ENCODE measurements at places on chromosomes 2 and 18.

GRCh38 chr2:50783111-50783510 lies 248.8 kb downstream of the NRXN1 start:
- no peaks in the 10 kb centered on the region for H3K36me3 ChIP-seq
- DNase-seq = no peak
- no peak overlapping the region for H3K27ac ChIP-seq
- H3K4me3 ChIP-seq = no peak overlapping the region
- H3K4me1 ChIP-seq = no peaks in the 10 kb centered on the region

DNA sequence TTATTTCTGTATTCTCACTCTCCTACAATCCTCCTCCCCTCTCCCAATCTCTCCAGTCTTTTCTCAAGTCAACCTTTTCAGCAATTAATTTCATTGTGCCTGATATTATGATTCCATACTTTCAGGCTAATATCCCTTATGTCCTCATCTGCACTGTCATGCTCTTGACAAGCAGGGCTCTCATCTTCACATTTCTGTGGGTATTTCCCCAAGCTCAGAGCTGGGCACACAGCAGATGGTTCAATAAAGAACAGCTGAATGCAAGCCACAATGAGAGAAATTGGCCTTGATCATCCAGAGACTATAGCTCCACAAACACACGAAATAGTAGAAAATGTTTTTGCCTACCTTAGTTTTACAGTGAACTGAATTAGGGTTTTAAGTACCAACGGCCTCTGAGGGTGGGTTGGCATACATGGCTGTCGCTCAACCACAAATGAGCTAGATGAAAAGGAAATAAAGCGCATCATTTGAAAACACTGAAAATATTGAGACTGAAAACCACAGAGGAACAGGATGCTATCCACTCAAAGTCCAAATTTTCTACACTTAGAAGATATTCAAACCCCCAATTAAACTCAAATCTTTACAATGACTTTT lies 47.5 kb upstream of the STAT1 start:
- no peak overlapping the region for H3K27ac ChIP-seq
- H3K4me3 ChIP-seq = no peak overlapping the region
- no peaks in the 10 kb centered on the region for H3K36me3 ChIP-seq

GRCh38 chr2:2642906-2643890 lies 312.1 kb upstream of the MYT1L start:
- no peaks in the 10 kb centered on the region for H3K36me3 ChIP-seq
- DNase-seq = no peak
- H3K27me3 ChIP-seq = no peaks in the 10 kb centered on the region
- H3K4me3 ChIP-seq = no peak overlapping the region
- no peak overlapping the region for H3K27ac ChIP-seq

DNA sequence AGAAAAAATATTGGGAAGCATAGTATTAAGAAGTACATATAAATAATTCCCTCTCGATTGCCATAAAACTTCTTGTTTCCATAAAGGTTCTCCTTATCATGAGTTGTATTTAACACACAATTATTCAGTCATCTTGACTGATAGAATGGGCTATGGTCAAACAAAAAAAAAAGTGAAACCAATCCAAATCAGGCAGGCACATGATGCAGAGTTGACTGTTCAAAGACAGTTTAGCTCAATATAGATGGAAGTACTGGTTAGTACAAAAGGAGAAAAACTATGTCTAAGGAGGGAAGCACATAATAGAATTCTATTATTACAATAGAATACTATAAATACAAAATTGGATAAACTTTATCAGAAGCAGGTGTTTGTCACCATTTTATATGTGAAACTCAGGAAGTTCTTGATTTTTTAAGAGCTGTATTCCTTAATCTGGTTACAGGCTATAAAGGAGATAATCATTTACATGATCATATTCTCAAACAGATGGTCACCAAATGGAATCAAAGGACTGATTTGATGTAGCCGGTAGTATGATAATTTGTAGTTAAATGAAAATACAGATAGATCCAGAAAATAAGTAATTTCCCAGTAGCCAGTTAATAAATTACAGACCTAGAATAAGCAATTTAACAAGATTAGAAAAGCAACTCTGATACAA lies 18.2 kb upstream of the CALCRL start:
- peaks cover 12% of the 10 kb centered on the region for H3K36me3 ChIP-seq
- DNase-seq = no peak
- H3K27ac ChIP-seq = no peak overlapping the region
- H3K27me3 ChIP-seq = no peaks in the 10 kb centered on the region
- no peak overlapping the region for H3K4me3 ChIP-seq
- H3K4me1 ChIP-seq = no peaks in the 10 kb centered on the region

GRCh38 chr2:218745160-218745558 lies 34.5 kb downstream of the TTLL4 start:
- no peak overlapping the region for H3K27ac ChIP-seq
- H3K4me3 ChIP-seq = no peak overlapping the region
- no peaks in the 10 kb centered on the region for H3K27me3 ChIP-seq
- no peaks in the 10 kb centered on the region for H3K4me1 ChIP-seq
- DNase-seq = no peak

DNA sequence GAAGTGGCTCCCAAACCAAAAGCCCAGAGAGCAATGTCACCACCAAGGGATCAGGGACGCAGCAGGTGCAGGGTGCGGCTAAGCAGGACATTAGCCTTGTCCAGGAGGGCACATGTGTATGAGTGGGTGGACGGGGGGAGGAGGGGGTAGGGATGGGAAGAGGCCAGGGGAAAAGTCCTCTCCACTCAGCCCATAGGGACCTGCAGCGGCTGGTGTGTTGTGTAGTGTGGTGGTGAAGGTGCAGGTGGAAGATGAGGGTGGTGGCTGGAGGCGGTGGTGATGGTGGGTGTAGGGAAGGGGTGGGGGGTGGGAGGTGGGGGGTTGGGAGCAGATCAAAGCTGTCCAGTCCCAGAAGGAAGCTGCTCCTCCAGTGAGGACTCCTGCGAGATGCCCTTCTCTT lies 3.7 kb downstream of the C2orf81 start:
- no peak overlapping the region for H3K27ac ChIP-seq
- DNase-seq = no peak
- H3K4me1 ChIP-seq = peaks cover 15% of the 10 kb centered on the region
- H3K4me3 ChIP-seq = no peak overlapping the region
- no peaks in the 10 kb centered on the region for H3K36me3 ChIP-seq
- H3K27me3 ChIP-seq = peaks cover 41% of the 10 kb centered on the region

GRCh38 chr2:25929789-25930473 lies 51.6 kb upstream of the ASXL2 start:
- no peaks in the 10 kb centered on the region for H3K4me1 ChIP-seq
- no peaks in the 10 kb centered on the region for H3K27me3 ChIP-seq
- no peak overlapping the region for H3K27ac ChIP-seq
- H3K36me3 ChIP-seq = peaks cover 18% of the 10 kb centered on the region
- no peak for DNase-seq
- no peak overlapping the region for H3K4me3 ChIP-seq

- H3K27ac ChIP-seq = no peak overlapping the region
- no peaks in the 10 kb centered on the region for H3K27me3 ChIP-seq
- DNase-seq = no peak
- H3K4me1 ChIP-seq = no peaks in the 10 kb centered on the region
Measured at GRCh38 chr2:133710613-133711012, 142.3 kb upstream of the NCKAP5 start.

DNA sequence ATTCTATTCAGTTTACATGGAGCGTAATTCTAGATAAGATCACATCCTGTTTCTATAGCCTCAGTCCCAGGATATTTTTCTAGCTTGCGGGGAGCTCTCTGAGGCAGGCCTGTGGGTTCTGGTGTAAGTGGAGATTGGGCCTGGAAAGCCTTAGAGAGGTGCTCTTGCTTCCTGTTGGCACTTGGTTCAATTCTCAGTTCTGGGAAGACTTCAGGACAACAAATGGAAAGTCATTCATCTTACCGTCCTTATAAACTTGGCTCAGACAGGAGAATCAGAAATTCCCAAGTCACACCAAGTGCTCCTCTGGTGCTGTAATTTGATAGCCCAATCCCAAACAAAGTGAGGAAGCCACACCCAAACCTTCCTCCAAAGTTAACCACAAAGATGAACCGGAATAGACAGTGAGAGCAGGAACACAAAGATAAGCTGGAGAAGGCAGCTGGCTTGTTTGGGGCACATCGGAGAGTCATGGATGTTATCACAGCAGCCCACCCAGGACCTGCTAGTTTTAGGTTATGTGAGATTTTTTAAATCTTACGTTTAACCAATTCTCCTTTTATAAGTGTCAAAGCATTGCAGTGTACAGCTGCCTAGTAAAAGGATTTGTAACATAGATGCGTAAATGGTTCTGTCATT lies 144.3 kb upstream of the MAP3K20 start:
- DNase-seq = peak; percentile 90
- H3K4me1 ChIP-seq = peaks cover 39% of the 10 kb centered on the region
- H3K36me3 ChIP-seq = no peaks in the 10 kb centered on the region
- H3K4me3 ChIP-seq = peak overlapping the region; percentile 25

- no peaks in the 10 kb centered on the region for H3K36me3 ChIP-seq
- H3K4me1 ChIP-seq = peaks cover 8% of the 10 kb centered on the region
- H3K4me3 ChIP-seq = no peak overlapping the region
- peaks cover 52% of the 10 kb centered on the region for H3K27me3 ChIP-seq
- no peak overlapping the region for H3K27ac ChIP-seq
Measured at GRCh38 chr2:111171337-111171930, 50.7 kb downstream of the BCL2L11 start.

GRCh38 chr2:44510246-44510645 lies 148.5 kb downstream of the CAMKMT start:
- H3K27me3 ChIP-seq = no peaks in the 10 kb centered on the region
- H3K4me3 ChIP-seq = no peak overlapping the region
- H3K27ac ChIP-seq = no peak overlapping the region
- H3K4me1 ChIP-seq = no peaks in the 10 kb centered on the region

DNA sequence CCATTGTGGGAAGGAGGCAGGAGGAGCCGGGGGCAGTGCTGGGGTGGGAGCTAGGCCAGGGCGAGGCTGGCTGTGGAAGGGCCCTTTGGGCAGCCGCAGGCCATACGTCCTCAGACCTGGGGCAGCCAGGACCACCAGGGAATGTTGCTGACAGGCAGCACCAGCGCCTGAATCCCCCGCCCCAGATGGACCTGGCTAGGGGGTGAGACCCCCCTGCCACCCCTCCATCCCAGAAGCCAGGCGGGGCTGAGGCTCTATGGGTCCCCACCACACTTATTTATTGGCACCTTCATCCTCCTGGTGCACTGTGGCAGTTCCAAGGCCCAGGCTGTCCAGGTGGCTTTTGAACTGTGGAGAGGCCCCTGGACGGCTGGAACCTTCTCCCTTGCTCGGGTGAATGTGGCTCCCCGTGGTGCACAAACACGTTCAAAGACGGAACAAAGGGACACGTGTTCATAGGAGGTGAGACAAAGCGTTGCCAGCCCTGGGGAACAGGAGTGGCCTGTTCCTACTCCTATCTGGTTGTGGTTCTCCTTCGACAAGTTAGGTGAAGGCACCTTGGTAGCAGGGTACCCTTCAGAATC lies 35.1 kb downstream of the RAMP1 start:
- H3K27ac ChIP-seq = no peak overlapping the region
- H3K36me3 ChIP-seq = no peaks in the 10 kb centered on the region
- DNase-seq = no peak

DNA sequence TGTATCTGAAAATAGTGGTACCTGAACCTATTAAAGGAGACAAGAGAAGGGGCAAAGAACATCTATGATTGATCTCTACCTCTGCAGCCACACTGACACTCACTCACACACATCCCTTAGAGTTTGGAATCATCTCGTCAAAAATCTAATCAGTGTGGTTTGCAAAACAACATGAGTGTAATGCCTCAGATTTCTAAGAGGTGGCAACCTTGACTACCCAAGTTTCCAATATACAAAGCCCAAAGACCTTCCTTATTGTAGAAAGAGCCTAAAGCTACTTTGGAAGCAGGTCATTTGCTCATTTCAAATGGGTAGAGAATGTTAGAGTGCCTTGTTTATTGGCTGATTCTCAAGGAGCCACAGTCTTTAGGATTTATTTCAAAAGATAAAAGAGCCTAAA lies 444.9 kb downstream of the ARHGAP15 start:
- H3K36me3 ChIP-seq = no peaks in the 10 kb centered on the region
- H3K27me3 ChIP-seq = no peaks in the 10 kb centered on the region
- H3K27ac ChIP-seq = no peak overlapping the region
- H3K4me1 ChIP-seq = no peaks in the 10 kb centered on the region
- DNase-seq = no peak

- no peak overlapping the region for H3K27ac ChIP-seq
- no peaks in the 10 kb centered on the region for H3K4me1 ChIP-seq
- DNase-seq = no peak
- no peak overlapping the region for H3K4me3 ChIP-seq
Measured at GRCh38 chr2:214489181-214489580, 78.3 kb downstream of the VWC2L start.

- peak overlapping the region; percentile 84 for H3K27ac ChIP-seq
- H3K36me3 ChIP-seq = no peaks in the 10 kb centered on the region
- H3K27me3 ChIP-seq = no peaks in the 10 kb centered on the region
- peak; percentile 20 for DNase-seq
- H3K4me3 ChIP-seq = no peak overlapping the region
Measured at GRCh38 chr18:31680831-31681568, 3.4 kb downstream of the B4GALT6 start.

GRCh38 chr2:105391058-105391627 lies 7.7 kb downstream of the FHL2 start:
- H3K36me3 ChIP-seq = peaks cover 18% of the 10 kb centered on the region
- H3K27me3 ChIP-seq = no peaks in the 10 kb centered on the region
- no peak overlapping the region for H3K4me3 ChIP-seq
- H3K4me1 ChIP-seq = peaks cover 90% of the 10 kb centered on the region

- H3K27ac ChIP-seq = no peak overlapping the region
- no peaks in the 10 kb centered on the region for H3K27me3 ChIP-seq
- DNase-seq = no peak
- H3K4me3 ChIP-seq = no peak overlapping the region
- H3K4me1 ChIP-seq = no peaks in the 10 kb centered on the region
Measured at GRCh38 chr2:7289697-7290096, 372.5 kb downstream of the RNF144A start.

GRCh38 chr2:134457765-134458472 lies 204.0 kb downstream of the MGAT5 start:
- H3K27me3 ChIP-seq = no peaks in the 10 kb centered on the region
- DNase-seq = no peak
- peaks cover 5% of the 10 kb centered on the region for H3K4me1 ChIP-seq
- H3K4me3 ChIP-seq = no peak overlapping the region

GRCh38 chr2:212953170-212953920 lies 198.1 kb downstream of the IKZF2 start:
- DNase-seq = no peak
- no peak overlapping the region for H3K4me3 ChIP-seq
- H3K4me1 ChIP-seq = no peaks in the 10 kb centered on the region
- H3K36me3 ChIP-seq = no peaks in the 10 kb centered on the region
- no peak overlapping the region for H3K27ac ChIP-seq

DNA sequence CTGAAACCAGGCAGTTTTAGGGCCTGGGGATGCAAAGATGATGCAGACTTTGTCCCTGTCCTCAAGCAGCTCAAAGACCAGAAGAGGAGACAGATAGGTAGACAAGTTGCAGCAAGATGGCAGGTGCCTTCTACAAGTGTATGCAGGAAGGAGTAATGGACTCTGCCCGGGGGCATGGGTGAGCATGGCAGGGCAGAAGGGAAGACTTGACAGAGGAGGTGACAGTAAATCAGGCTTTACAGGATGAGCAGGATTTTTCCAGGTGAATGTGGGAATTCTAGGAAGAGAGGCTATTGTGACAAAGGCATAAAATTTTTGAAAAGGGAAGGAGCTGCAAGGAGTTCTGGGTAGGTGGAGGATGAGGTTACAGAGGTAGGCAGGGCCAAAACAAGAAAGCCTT lies 4.7 kb downstream of the EFEMP1 start:
- DNase-seq = peak; percentile 40
- H3K36me3 ChIP-seq = peaks cover 34% of the 10 kb centered on the region
- H3K27ac ChIP-seq = peak overlapping the region; percentile 82
- peak overlapping the region; percentile 97 for H3K4me3 ChIP-seq
- H3K27me3 ChIP-seq = no peaks in the 10 kb centered on the region

- no peaks in the 10 kb centered on the region for H3K27me3 ChIP-seq
- no peak for DNase-seq
- H3K36me3 ChIP-seq = peaks cover 5% of the 10 kb centered on the region
- no peak overlapping the region for H3K4me3 ChIP-seq
- no peaks in the 10 kb centered on the region for H3K4me1 ChIP-seq
- no peak overlapping the region for H3K27ac ChIP-seq
Measured at GRCh38 chr2:112118148-112118547, 20.0 kb upstream of the FBLN7 start.

All from endothelial cell of umbilical vein (primary cell).